ENCODE measurements at places on chromosomes 3 and 15. TPM values are rescaled to one million over a fixed set of nuclear protein-coding genes. Genes with fewer than 3 reads are reported as not detected.

PLCH1 gene
- total RNA-seq = 4.1 TPM

COMMD2 gene
- 22.7 TPM for total RNA-seq

TTC21A gene
- total RNA-seq = 1.2 TPM

LSAMP gene
- not detected for total RNA-seq

LINGO1 gene
- total RNA-seq = not detected

P2RY1 gene
- 0.29 TPM for total RNA-seq

ACKR2 gene
- 1.3 TPM for total RNA-seq

MED12L gene
- total RNA-seq = 0.55 TPM

LRRC31 gene
- total RNA-seq = 0.04 TPM

CD276 gene
- 85.6 TPM for total RNA-seq

AGBL1 gene
- not detected for total RNA-seq

PDCD7 gene
- 9.5 TPM for total RNA-seq

SCN11A gene
- not detected for total RNA-seq

NAALADL2 gene
- total RNA-seq = 1.9 TPM

PLEKHO2 gene
- total RNA-seq = 4.3 TPM
